ENCODE measurements at places on chromosomes 12 and 14. TPM values are rescaled to one million over a fixed set of nuclear protein-coding genes. Genes with fewer than 3 reads are reported as not detected.

POTEG gene
- total RNA-seq = 42.6 TPM

ERP27 gene
- total RNA-seq = 2.3 TPM

PIANP gene
- not detected for total RNA-seq

SRRM4 gene
- 0.05 TPM for total RNA-seq

AKAP5 gene
- 0.51 TPM for total RNA-seq

PEBP1 gene
- total RNA-seq = 621 TPM

HOXC12 gene
- not detected for total RNA-seq

CPNE8 gene
- total RNA-seq = 3.5 TPM

LALBA gene
- total RNA-seq = not detected

Data from prostate gland (tissue), 2 donors.